Activated CD4-positive, alpha-beta T cell treated with anti-CD3 and anti-CD28 coated beads, Interleukin-2, Interleukin-6, amounts not matched to agents 100 ng/mL and 50 ng/mL, durations not matched to agents 16 hours and 8 hours (primary cell): ENCODE measurements at places on chromosomes 16 and 17.
A peak's percentile ranks its signal among the peaks of the same experiment; 100 is the strongest.

DNA sequence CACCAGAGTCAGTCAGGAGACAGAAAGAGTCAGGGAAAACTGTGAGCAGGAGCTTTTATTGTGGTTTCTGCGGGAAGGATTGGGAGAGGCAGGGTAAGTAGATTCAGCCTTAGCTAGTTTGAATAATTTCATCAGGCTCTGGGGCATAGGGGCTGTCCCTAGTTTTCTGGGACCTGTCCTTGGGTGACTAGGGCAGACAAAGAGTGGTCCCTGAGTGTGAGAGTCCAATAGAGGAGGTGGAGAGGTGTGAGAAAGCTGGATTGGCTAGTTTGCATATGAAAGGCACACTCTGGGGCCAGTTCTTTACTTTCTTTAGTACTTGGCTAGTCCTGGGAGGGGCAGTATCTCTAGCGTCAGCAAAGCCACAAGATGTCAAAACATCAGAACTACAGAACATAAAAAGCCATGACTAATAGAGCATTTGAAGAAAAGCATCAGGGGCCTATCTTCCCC is 255.6 kb downstream of the HS3ST3A1 start:
- no peak for DNase-seq

- DNase-seq: no peak
Measured at GRCh38 chr16:84907575-84907974, 87.8 kb downstream of the CRISPLD2 start.

- peak; percentile 53 for DNase-seq
Measured at GRCh38 chr16:83458612-83459011, 349.2 kb upstream of the HSBP1 start.

GRCh38 chr17:693791-694638 is 20.6 kb downstream of the VPS53 start:
- no peak for DNase-seq

DNA sequence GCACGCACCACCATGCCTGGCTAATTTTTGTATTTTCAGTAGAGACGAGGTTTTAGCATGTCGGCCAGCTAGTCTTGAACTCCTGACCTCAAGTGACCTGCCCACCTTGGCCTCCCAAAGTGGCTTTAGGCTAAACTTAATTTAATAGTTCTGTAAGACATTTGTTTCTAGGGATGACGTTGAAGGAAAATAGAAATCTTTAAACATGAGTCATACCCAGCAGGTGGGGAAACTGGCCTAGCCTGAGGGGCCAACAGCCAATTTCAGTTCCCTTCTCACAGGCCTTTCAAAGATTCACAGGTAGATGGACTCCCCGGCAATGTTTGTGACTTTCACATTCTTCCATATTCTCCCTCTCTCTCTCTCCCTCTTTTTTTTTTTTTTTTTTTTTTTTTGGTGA is 18.1 kb upstream of the ITPRIPL2 start:
- no peak for DNase-seq

- DNase-seq: peak; percentile 57
Measured at GRCh38 chr17:31654936-31655335, 204.1 kb downstream of the COPRS start.
